ENCODE measurements at places on chromosomes 3 and 15.

DNA sequence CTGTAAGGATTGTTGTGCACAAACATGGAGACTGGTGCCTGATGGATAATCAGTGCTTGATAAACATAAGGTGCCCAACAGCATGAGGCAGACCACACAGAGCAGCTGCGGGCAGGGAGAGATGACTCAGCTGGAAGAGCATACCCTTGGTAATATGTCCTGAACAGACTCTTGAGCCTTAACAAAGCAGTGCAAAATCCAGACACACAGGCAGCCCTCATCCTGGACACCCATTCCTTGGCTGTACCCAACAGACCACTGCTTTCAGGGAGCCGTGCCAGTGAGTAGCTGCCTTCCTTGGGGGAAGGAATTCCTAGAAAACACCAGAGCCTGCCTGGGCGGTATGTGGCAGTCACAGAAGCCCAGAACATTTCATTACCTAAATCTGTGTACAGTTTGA, 156.2 kb downstream of the CLSTN2 start:
- no peak for DNase-seq

GRCh38 chr15:57720867-57721266, 14.4 kb downstream of the POLR2M start:
- DNase-seq, result no peak

DNA sequence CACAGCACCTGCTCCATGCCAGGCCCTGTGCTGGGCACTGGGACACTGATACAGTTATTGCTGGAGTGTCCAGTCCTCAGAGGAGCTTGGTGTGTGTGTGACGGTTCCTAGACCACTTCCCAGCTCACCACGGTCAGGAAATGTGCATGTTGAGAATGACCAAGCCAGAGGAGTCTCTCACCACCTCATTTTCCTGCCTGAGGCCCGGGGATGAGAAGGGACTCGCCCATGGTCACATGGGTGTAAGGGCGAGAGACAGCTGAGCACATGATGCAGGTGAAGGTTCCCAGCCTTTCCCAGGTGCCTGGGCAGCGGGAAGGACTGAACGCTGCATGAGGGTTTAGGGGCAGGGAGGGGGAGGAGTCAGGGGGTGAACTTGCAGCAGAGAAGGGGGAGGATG, 180.9 kb upstream of the TLE3 start:
- no peak for DNase-seq

GRCh38 chr15:84598250-84598649, 2.6 kb upstream of the ZSCAN2 start:
- no peak for DNase-seq

- DNase-seq, result peak; percentile 23
Measured at GRCh38 chr3:9224490-9224889, 25.0 kb downstream of the SRGAP3 start.

- peak; percentile 89 for DNase-seq
Measured at GRCh38 chr15:43824302-43825246, at the start of gene MFAP1. Gene MFAP1, minus strand, starts transcription at chr15:43824690. Its CDS starts 121 bp downstream, at chr15:43824569.

GRCh38 chr3:124797426-124797945, 67.2 kb downstream of the UMPS start:
- DNase-seq, result no peak

GRCh38 chr3:111591555-111591954, 3.6 kb downstream of the ZBED2 start:
- DNase-seq, result no peak

DNA sequence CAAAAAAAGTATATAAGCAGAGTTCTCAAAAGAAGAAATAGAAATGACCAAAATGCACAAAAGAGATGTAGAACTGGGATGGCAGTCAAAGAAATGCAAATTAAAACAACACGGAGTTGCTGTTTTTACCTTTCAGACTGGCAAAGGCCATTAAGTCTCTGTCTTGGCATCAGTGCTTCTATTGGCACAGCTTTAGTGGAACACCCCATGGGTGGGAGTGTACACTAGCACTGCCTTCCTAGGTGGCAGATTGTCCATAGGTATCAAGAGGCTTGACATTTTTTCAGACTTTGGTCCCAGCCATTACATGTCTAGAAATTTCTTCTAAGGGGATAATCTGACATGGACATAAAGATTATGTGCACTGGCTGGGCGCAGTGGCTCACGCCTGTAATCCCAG, 58.1 kb upstream of the VILL start:
- DNase-seq, result no peak

DNA sequence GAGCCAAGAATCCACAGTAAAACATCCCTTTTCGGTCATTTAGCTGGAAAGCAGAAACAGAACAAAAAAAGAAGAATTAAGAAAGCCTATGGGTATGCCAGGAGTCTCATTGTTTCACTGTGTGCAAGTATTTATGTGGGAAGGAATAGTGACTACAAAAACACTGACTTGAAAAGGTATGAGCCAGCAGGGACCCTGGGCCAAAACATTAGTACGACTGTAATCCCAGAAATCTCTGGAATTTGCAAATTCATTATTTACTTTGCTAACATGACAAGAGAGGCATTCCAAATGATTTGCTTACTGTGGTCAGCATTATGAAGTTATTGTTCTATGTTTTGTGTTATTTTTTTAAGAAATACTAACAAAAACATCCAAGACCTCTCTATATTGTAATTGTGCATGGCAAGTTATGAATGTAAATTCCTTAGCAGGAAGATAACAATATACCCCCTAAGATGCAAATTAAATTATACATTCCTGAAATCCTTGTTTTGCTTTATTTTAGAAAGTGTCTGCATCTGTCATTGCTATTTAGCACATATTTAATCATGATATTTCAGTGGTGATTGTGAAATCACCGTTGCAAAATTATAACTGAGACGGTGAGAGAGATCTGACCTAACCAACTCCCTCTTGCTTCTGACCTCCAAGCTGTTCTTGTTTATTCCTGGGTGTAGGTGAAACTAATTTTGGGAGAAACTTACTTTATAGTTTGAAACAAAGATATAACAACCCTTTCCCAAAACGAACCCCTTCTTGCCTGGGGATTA, 299.2 kb downstream of the ZPLD1 start:
- DNase-seq, result no peak

- no peak for DNase-seq
Measured at GRCh38 chr3:134775831-134776230, 19.2 kb upstream of the EPHB1 start.

DNA sequence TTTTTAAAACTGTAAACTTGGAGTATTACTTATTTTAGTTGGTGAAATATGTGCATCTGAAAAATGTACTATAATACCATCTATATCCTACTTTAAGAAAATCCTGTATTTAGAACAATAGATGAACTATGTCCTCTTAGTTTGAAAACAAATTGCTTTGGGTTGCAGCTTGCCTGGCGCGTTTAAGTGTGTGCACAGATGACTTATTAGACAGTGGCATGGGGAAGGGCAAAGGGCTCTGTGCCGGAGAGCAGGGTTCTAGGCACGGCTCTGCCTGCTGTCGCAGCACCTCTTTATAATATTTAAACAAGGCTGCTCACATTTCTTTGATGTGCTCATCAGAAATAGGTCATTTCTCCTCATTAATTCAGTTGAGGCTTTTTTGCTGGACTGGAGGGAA, 10.0 kb downstream of the PXK start:
- DNase-seq, result no peak
